ENCODE measurements at places on chromosomes 16 and 17.

DNA sequence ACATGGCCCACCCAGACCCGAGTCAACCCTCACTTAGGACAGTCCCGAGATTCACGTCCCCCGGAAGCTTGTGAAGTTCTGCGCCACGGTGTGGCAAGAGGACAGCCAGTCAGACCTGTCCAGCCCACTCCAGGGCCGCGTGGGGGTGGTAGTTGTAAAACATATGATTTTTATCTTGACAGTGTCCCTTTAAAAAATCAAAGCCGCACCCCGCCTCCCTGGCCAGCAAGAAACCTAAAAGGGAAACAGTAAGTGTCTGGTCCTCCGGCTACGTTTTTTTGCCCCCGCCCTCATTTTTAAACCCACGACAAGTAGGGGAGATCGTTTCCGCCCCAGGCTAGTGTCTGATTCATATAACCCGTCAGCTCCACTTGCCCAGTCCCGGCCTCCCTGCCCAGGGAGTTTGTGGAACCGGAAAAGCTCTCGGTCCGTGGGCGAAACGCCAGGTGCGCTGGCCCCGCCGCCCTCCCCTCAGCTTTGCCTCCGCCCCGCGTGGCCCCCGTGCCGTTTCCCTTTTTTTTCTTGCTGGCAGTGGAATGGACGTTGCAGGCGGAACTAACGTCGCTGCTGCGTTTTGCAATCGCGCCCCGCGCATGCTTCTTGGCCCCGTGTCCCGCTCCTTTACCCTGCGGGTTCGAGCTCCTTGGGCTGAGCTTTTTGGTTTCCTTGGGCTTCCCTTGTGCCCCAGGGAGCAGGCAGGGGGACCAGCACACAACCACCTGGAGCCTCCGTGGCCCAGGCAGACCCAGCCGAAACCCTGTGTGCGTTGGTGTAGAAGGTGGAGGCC lies 13.3 kb upstream of the NUDT16L1 start:
- H3K27me3 ChIP-seq, result no peaks in the 10 kb centered on the region
- peak overlapping the region; percentile 33 for H3K4me3 ChIP-seq
- H3K4me1 ChIP-seq, result peaks cover 32% of the 10 kb centered on the region

DNA sequence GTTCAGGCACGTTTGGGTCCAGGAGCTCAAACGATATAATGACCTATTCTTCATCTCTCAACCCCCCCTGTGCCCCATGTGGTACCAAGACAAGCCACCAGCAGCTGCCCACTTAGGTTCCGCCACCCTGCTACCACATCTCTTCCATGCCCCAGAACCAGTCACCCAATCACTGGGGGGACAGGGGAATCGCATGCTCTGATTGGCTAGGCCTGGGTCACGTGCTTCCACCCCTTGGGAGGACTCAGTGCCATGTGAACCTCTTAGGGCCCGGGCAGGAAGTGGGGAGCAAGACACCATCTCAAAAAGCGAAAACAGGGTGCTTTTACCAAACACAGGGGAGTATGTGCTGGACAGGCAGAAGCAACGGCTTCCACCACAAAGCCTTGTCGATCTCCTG lies 91.3 kb downstream of the KATNIP start:
- no peaks in the 10 kb centered on the region for H3K27me3 ChIP-seq
- H3K4me1 ChIP-seq, result no peaks in the 10 kb centered on the region
- DNase-seq, result no peak

- H3K36me3 ChIP-seq, result peaks cover 12% of the 10 kb centered on the region
- peak overlapping the region; percentile 89 for H3K27ac ChIP-seq
- no peak overlapping the region for H3K4me3 ChIP-seq
- H3K4me1 ChIP-seq, result peaks cover 45% of the 10 kb centered on the region
- H3K27me3 ChIP-seq, result no peaks in the 10 kb centered on the region
Measured at GRCh38 chr17:15966879-15967248, 21.9 kb downstream of the ADORA2B start.

- no peaks in the 10 kb centered on the region for H3K36me3 ChIP-seq
- DNase-seq, result peak; percentile 42
- peaks cover 16% of the 10 kb centered on the region for H3K27me3 ChIP-seq
Measured at GRCh38 chr17:74118504-74118903, 85.0 kb upstream of the RPL38 start.

DNA sequence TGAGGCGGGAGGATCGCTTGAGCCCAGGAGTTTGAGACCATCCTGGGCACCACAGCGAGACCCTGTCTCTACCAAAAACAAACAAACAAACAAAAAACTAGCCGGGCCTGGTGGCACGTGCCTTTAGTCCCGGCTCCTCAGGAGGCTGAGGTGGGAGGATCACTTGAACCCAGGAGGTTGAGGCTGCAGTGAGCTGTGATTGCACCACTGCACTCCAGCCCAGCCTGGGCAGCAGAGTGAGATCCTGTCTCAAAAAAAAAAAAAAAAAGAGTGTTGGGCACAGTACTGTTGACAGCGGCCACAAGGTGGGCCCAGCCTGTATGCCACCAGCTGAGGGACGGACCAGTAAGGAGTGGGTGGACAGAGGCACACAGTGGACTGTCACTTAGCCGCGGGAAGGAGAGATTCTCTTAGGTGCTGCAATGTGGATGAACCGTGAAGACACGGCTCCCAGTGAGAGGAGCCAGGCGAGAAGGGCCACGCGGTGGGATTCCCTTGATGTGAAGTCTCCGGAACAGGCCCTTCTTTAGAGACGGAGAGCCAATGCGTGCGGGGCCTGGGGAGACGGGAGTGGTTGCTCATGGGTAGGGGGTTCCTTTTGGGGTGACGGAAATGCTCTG lies 31.1 kb downstream of the GSE1 start:
- no peak overlapping the region for H3K4me3 ChIP-seq
- H3K27ac ChIP-seq, result peak overlapping the region; percentile 23
- H3K36me3 ChIP-seq, result no peaks in the 10 kb centered on the region
- H3K27me3 ChIP-seq, result no peaks in the 10 kb centered on the region

DNA sequence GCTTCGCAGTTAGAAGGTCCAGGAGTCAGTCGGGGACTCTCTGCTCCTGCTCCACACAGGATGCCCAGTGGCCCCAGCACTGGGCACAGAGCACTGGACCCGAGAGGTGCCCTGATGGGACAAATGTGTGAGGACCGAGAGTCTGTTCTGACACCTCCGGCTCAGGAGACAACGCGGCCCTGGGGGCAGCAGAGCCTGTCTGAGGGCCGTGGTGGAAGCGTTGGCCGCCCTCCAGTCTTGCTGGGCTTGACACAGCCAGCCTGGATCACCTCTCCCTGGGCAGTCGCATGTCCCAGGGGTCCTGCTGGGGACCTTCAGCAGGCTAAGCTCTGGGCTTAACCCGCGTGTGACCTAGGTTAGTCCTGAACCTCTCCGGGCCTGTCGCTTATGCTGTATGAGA lies 23.1 kb downstream of the LGALS9 start:
- H3K27ac ChIP-seq, result no peak overlapping the region
- H3K4me1 ChIP-seq, result no peaks in the 10 kb centered on the region
- no peaks in the 10 kb centered on the region for H3K36me3 ChIP-seq

DNA sequence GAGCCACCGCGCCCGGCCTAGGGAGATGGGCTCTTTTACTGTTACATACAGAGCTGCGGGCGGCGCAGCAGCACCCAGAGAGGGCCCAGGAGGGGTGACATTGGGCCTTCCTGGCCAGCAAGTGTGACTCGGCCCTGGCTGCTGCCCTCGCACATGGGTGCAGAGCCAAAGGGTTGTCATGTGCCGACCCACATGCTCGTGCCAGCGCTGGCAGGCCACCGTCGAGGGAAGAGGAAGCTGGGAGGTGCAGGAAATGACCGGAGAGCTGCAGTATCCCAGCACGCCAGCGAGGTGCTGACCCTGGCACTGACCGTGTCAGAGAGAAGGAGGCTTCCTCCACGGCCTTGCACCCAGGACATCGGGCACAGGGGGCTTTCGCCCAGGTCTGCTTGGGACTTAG lies 8.0 kb downstream of the ENDOV start:
- H3K4me1 ChIP-seq, result no peaks in the 10 kb centered on the region
- no peak overlapping the region for H3K27ac ChIP-seq
- DNase-seq, result peak; percentile 45

- H3K4me1 ChIP-seq, result peaks cover 15% of the 10 kb centered on the region
- no peak overlapping the region for H3K4me3 ChIP-seq
- H3K27me3 ChIP-seq, result no peaks in the 10 kb centered on the region
- no peak for DNase-seq
Measured at GRCh38 chr17:6526362-6527152, 29.8 kb downstream of the PITPNM3 start.

GRCh38 chr16:50765260-50765659 lies 23.4 kb downstream of the CYLD start:
- H3K27ac ChIP-seq, result no peak overlapping the region
- no peak overlapping the region for H3K4me3 ChIP-seq
- H3K4me1 ChIP-seq, result peaks cover 17% of the 10 kb centered on the region
- no peaks in the 10 kb centered on the region for H3K27me3 ChIP-seq
- H3K36me3 ChIP-seq, result peaks cover 13% of the 10 kb centered on the region

DNA sequence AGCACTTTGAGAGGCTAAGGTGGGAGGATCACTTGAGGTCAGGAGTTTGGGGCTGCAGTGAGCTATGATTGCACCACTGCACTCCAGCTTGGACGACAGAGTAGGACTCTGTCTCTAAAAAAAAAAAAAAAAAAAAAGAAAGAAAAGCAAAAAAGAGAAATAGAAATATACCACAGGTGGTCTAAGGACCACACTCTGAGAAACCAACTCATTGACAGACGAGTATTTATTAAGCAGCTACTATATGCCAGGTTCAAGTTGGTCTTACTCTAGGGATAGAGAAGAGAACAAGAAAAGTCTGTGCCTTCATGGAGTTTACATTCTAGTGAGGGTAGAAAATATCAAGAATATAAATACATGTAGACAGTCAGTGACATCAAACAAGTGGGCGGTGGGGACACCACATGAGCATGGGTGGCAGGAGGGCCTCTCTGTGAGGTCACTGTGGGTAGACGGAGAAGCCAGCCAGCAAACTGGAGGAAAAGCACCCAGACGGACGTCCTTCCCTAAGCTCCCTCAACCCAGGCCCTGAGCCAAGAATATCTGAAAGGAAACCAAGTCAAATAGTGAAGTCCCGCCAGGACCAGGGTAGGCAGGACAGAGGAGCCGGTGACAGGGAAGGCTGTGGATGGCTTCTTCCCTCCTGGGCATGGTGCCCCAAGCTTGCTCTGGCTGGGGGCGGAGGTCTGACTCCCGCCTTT lies 4.7 kb downstream of the CDIPT start:
- no peaks in the 10 kb centered on the region for H3K4me1 ChIP-seq
- H3K27ac ChIP-seq, result no peak overlapping the region
- DNase-seq, result no peak
- H3K27me3 ChIP-seq, result no peaks in the 10 kb centered on the region

DNA sequence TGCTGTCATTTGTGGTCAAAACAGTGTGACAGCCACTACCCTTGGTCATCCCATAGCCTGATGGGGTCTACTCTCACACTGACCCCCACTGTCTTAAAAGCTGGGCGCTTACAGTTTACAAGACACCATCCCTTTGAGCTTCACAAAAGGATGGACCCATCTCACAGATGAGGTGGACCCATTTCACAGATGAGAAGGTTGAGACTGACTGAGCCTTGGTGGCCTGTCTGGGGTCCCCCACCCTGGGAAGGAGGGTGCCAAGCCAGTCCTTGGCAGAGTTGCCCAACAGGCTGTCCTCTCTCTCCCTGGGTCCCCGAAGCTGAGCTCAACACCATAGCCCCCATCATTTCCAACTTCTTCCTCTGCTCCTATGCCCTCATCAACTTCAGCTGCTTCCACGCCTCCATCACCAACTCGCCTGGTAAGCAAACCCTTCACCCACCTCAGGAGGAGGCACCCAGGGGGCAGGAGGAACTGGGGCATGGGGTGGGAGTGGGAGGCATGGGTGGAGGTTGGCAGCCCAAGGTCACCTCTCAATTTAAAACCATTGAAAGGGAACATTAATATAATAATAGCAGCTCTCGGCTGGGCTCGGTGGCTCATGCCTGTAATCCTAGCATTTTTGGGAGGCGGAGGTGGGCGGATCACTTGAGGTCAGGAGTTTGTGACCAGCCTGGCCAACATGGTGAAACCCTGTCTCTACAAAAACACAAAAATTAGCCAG lies 17.2 kb downstream of the SLC12A3 start:
- no peak overlapping the region for H3K4me3 ChIP-seq
- no peak overlapping the region for H3K27ac ChIP-seq
- H3K27me3 ChIP-seq, result no peaks in the 10 kb centered on the region
- no peaks in the 10 kb centered on the region for H3K4me1 ChIP-seq
- DNase-seq, result no peak
- no peaks in the 10 kb centered on the region for H3K36me3 ChIP-seq

GRCh38 chr17:78197147-78197832 lies 10.1 kb downstream of the AFMID start:
- H3K4me1 ChIP-seq, result peaks cover 9% of the 10 kb centered on the region
- H3K36me3 ChIP-seq, result peaks cover 47% of the 10 kb centered on the region
- H3K27ac ChIP-seq, result peak overlapping the region; percentile 61
- no peak for DNase-seq
- no peaks in the 10 kb centered on the region for H3K27me3 ChIP-seq

GRCh38 chr16:31010585-31011325 lies at the start of gene STX1B:
Gene STX1B, minus strand, starts transcription at chr16:31010638. Its CDS starts 242 bp downstream, at chr16:31010396.
- H3K4me3 ChIP-seq, result no peak within 1 kb of the TSS
- no peak for DNase-seq
- no peak within 1 kb of the TSS for H3K27ac ChIP-seq
- no peaks in the 10 kb centered on the region for H3K36me3 ChIP-seq
- peaks cover 4% of the 10 kb centered on the region for H3K4me1 ChIP-seq

DNA sequence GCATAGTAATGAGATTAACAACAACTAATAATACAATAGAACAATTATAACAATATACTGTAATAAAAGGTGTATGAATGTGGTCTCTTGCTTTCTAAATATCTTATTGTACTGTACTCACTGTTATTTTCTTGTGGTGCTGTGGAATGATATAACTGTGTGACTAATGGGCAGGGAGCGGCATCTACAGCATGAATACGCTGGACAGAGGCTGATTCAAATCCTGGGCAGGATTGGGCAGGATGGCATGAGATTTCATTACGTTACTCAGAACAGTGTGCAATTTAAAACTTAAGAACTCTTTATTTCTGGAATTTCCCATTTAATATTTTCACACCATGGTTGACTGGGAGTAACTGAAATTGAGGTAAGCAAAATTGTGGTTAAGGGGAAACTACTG lies 1239.8 kb upstream of the GOT2 start:
- H3K27me3 ChIP-seq, result no peaks in the 10 kb centered on the region
- peaks cover 14% of the 10 kb centered on the region for H3K4me1 ChIP-seq
- no peaks in the 10 kb centered on the region for H3K36me3 ChIP-seq
- H3K27ac ChIP-seq, result no peak overlapping the region

DNA sequence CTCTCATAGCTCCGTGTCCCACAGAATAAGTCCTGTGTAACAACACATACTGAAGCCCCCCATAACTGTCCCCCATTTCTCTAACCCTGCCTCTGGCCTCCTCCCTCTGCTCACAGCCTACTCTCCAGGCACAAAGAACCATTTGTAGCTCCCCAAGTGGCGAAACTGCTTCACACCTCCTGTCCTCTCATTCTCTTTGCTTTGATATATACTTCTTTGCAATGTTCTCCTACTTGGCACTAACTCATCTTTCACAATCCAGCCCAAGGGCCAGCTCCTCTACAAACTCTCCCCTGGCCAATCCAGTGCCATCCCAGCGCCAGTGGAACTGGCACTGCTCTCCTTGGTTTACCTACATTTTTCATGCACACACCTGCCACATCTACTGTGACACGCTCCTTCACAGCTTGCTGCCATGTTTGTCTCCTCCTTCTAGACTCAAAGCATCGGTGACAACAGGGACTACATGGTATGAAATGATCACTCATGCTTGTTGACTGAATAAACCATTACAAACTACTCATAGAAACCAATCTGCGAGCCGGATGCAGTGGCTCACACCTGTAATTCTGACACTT lies 12.8 kb downstream of the CYTH1 start:
- H3K36me3 ChIP-seq, result no peaks in the 10 kb centered on the region
- H3K4me1 ChIP-seq, result peaks cover 19% of the 10 kb centered on the region
- no peak overlapping the region for H3K27ac ChIP-seq
- no peak for DNase-seq

GRCh38 chr16:21646721-21647561 lies 5.5 kb downstream of the IGSF6 start:
- no peak overlapping the region for H3K4me3 ChIP-seq
- no peaks in the 10 kb centered on the region for H3K27me3 ChIP-seq
- no peaks in the 10 kb centered on the region for H3K4me1 ChIP-seq
- no peak for DNase-seq
- peaks cover 15% of the 10 kb centered on the region for H3K36me3 ChIP-seq
- no peak overlapping the region for H3K27ac ChIP-seq

Measured in RWPE2 (cell line).